ENCODE measurements at places on chromosomes 16 and 17.

DNA sequence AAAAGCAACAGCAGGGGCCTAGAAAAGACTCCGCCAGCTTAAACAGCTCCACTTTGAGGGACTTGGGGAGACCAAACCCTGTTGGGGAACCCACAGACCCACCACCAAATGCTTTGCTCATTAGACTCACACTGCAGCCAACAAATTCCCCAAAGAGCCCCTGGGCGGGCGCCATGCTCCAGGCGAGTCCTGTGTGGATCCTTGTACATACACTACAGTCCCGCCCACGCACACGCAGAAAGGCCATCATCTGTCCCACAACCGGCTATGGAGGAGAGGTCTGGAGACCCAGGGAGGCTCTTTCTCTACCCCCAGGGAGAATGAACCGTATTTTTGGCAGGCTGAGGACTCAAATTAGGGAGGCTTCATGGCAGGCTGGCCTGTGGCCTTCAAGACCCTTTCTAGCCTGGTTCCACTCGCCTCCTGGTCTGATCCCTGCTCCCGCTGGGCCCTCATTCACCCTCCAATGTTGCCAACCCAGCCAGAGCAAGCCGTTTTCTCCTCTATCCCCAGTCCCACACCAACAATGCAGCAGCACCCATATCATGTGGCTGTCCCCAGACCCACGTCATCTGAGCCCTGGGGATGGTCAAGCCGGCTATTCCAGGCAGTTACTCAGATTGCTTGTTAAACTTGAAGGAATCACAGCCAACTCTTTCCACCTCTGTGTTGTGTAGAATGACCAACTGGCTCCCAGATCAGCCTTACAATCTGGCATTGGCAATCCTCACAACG, 27.2 kb downstream of the ZNF423 start:
- no peak for DNase-seq

DNA sequence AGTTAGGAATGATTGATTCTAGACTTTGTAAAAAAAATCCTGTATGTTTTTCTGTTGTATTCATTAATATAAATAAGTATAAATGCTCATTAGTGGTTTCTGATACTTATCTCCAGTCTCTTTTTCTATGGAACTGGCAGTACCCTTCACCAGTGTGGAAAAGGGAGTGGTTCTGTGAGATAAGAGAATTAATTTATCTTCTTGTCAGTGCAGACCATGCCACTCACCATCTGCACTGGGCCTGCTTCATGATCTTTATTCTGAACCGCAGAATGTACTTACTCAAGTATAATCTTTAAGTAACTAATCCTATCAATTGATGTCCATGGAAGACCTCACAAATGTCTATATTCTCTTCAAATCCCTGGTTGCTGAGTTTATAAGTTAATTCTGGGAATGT, 836.1 kb upstream of the CDH8 start:
- DNase-seq = no peak

DNA sequence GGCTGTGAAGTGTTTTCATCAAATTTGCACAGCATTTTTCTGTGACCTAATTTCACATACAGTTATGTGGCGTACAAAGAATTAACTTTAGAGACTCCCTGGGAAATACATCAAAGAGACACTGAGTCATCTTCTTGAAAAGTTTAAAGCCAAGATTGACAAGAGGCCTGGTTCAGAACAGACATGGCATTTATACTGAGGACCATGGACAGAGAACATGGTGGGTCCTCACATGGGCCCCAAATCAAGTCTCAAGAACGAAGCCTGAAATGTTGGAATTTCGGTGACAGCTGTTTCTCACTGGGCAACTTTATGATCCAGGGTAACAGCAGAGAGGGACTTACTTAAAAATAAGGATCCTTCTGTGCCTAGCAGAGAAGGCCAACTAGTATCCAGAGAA, 311.5 kb upstream of the KCNJ16 start:
- DNase-seq = no peak

- no peak for DNase-seq
Observed at GRCh38 chr17:42279776-42280630, 3.8 kb upstream of the STAT5B start.

DNA sequence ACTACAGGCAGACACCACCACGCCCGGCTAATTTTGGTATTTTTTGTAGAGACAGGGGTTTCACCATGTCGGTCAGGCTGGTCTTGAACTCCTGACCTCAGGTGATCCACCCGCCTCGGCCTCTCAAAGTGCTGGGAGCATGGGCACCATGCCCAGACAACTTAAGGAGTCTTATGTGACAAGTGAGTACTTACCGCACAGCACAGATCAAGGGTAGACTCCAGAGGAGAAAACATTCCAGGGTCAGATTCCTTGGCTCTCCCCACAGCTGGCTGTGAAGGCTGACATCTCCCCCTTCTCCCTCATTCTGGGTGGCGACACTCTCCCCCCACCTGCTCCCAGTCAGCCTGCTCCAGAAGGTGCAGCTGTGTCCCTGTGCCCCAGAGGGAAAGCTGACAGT, 10.6 kb downstream of the ZSCAN10 start:
- DNase-seq = no peak

DNA sequence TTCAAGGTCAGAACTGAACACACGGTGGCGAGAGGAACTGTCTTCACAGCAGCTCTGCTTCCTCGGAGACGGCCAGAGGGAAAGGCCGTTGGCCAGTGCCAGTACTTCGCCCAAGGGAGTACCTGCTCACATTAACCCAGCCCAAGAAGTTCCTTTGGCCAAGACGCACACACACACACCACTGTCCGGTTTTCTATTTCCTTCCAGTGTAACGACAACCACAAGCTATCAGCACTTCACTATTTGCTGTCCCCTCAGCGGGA, 744 bp upstream of the GGNBP2 start:
- no peak for DNase-seq

GRCh38 chr17:42378959-42379594, 9.2 kb downstream of the STAT3 start:
- no peak for DNase-seq

DNA sequence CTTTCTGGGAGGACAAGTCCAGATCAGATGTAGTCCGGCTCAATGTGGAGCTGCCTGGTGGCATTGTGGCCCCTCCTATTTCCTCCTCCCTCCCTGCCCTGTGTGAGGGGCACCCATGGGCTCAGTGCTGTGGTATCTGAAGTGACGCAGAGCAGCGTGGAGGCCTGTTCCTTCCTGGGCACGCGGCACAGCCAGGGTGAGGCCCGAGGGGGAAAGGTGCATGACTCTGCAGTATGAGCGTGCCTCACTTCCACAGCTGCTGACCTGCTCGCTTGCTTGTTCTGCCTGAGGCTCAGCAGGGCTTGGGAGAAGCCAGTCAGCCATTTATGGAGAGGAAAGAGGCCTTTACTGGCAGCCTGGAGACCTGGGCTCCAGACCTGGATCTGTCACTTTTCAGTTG, 11.7 kb downstream of the TMEM238L start:
- DNase-seq = no peak

GRCh38 chr16:988471-989353, 7.1 kb downstream of the SOX8 start:
- DNase-seq = no peak

GRCh38 chr17:79848370-79848766, 9.1 kb upstream of the CBX4 start:
- no peak for DNase-seq

DNA sequence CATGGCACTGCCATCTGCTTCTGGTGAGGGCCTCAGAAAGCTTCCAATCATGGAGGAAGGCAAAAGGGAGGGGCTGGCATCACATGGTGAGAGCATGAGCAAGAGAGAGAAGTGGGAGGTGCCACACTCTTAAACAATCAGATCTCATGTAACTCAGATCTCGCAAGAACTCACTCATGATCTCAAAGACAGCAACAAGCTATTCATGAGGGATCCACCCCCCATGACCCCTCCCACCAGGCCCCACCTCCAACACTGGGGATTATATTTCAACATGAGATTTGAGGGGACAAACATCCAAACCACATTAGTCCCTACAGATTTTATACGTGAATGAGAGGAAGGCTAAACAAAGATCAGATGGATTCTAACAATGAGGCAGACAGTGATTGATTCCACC, 8.9 kb upstream of the TMEM132E start:
- DNase-seq = no peak

DNA sequence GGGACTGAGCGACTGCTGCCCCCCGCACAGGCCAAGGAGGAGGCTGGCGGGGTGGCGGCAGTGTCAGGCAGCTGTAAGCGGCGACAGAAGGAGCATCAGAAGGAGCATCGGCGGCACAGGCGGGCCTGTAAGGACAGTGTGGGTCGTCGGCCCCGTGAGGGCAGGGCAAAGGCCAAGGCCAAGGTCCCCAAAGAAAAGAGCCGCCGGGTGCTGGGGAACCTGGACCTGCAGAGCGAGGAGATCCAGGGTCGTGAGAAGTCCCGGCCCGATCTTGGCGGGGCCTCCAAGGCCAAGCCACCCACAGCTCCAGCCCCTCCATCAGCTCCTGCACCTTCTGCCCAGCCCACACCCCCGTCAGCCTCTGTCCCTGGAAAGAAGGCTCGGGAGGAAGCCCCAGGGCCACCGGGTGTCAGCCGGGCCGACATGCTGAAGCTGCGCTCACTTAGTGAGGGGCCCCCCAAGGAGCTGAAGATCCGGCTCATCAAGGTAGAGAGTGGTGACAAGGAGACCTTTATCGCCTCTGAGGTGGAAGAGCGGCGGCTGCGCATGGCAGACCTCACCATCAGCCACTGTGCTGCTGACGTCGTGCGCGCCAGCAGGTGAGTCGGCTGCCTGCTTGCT, 5.6 kb upstream of the TMEM88 start:
- DNase-seq = no peak

DNA sequence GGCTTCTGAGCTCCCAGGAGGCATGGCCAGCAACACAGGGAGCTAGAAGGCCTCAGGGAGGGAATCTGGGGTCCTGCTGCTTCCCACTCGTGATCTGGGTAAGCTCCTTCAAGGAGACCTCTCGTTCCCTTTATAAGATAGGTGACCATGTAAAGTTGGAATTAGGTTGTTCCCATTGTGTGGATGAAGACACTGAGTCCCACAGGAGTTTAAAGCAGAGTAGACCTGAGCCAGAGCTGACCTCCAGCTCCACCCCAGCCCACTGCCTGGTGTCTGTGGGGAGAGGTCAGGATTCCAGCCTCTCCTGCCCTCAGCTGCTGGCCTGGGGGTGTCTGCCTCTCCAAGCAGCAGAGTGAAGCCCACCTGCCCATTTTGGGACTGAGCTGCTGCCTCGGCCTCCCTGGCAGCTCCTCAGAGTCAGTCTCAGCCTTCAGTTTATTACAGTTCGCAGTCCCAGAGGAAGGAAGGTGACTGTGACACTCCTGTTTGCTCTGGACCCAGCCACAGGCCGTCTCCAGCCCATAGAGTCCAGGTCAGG, 33.1 kb upstream of the LGALS9 start:
- DNase-seq = no peak

- no peak for DNase-seq
Observed at GRCh38 chr17:68759002-68759342, 157.8 kb upstream of the FAM20A start.

DNA sequence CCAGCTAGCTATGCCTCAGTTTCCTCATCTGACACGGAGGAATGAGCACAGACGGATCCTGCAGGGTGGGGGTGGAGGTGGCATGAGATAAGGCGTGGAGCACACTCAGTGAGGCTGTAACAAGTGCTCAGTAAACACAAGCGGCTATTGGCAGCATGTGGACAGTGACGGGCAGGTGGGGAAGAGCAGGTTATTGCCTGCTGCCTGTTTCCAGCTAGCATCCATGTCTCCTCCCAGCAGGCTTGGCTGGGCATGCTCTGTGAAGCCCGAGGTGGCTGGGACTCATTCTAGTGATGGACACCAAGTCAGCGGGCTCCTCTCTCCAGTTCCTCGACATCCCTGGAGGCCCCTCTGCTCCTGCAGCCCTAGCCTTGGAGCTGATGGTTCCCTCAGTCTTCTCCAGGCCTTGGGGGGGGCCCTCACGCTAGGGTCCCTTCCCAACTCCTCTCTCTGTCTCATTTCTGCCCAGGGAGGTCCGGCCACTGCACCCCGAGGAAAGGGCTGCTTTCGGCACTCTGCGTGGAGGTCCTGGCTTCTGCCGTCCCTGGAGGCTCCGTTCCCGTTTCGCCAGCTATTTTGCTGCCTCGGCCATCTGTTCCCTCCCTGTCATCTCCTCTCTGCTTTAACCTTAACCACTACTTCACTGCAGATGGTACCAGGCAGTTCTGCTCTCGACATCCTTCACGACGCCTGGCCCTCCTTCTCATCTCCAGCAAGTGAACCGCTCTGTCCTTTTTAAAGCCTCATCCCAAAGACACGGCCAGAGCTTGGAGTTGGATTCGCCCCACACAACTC, 6.2 kb downstream of the RTN4RL1 start:
- DNase-seq = no peak

DNA sequence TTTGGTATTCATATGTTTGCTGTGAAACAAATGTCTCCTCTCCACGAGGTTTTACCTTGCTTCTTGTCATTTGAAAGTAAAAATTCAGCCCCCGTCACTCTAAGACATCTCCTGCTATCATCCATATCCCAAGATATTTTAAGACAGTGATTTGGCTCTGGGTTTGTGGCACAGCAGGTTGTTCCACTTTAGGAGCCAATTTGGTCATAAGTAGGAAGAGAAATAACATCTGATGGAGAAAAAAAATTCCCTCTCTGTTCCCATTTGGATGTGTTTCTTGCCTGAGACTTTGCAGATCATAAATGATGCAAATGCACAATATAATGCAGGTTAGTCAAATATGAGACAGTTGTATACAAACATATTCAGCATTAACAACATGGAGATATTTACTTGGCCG, 309.5 kb downstream of the CDH8 start:
- DNase-seq = no peak

- no peak for DNase-seq
Observed at GRCh38 chr16:19678804-19679203, 39.2 kb downstream of the KNOP1 start.

DNA sequence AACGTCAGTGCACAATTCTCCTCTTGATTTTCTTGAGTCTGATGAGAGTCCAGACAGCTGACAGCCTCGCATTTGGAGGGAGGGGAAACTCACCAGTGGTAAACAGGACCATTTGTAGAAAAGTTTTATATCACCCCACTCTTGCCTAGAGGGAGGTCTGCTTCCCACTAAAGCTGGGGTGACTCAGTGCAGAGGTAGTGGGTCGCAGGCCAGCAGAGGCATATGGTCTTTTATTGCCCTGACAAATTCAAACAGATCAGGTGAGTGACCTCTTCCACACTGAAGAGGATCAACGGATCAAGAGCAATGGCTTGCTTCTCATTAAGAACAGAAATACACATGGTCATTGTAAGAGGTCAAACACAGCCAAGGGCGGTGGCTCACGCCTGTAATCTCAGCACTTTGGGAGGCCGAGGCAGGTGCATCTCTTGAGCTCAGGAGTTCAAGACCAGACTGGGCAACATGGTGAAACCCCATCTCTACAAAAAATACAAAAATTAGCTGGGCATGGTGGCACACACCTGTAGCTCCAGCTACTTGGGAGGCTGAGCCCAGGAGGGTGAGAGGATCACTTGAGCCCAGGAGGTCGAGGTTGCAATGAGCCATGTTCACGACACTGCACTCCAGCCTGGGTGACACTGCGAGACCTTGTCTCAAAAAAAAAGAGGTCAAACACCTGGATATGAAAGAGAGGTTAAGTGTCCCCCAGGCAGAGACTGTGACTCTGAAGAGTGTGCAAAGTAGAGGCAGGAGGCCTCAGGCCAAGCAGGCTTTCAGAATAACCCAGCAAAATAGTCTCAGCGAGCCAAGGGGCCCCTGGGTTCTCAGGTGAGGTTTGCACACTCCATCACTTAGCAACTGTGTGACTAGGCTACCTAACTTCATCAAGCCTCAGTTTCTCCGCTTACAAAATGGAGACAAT, 56.5 kb upstream of the ERN1 start:
- DNase-seq = no peak

- DNase-seq = no peak
Observed at GRCh38 chr17:68178831-68179230, 69.0 kb upstream of the AMZ2 start.

GRCh38 chr17:15442311-15443180, 24.9 kb downstream of the CDRT4 start:
- no peak for DNase-seq

GRCh38 chr16:72434159-72434558, 262.2 kb upstream of the PMFBP1 start:
- no peak for DNase-seq

All from stimulated activated CD4-positive, alpha-beta T cell treated with anti-CD3 and anti-CD28 coated beads, Interleukin-1b, Interleukin-23, amount 100 ng/mL, for 1 hour (primary cell).